ENCODE measurements at places on chromosomes 6 and 20.
A peak's percentile ranks its signal among the peaks of the same experiment; 100 is the strongest.

DNA sequence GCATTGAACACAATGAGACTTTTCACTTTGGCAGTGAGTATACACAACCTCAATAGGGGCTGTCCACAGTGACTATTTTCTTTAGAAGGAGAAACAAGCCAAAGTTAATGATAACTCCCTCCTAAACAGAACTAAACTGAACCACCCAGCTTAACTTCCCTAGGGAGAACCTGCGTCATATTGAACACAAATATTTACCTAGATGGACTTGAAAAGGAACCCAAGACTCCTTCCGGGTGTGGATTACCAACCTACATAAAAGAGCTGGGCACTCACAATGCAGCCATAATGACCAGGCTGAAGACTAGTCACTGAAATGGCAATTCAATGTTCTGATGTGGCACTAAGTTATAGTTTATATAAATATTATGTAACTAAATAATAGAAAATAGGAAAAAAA is 160.6 kb downstream of the IBTK start:
- DNase-seq = no peak

- no peak for DNase-seq
Measured at GRCh38 chr6:2977290-2977689, 5.9 kb upstream of the SERPINB6 start.

DNA sequence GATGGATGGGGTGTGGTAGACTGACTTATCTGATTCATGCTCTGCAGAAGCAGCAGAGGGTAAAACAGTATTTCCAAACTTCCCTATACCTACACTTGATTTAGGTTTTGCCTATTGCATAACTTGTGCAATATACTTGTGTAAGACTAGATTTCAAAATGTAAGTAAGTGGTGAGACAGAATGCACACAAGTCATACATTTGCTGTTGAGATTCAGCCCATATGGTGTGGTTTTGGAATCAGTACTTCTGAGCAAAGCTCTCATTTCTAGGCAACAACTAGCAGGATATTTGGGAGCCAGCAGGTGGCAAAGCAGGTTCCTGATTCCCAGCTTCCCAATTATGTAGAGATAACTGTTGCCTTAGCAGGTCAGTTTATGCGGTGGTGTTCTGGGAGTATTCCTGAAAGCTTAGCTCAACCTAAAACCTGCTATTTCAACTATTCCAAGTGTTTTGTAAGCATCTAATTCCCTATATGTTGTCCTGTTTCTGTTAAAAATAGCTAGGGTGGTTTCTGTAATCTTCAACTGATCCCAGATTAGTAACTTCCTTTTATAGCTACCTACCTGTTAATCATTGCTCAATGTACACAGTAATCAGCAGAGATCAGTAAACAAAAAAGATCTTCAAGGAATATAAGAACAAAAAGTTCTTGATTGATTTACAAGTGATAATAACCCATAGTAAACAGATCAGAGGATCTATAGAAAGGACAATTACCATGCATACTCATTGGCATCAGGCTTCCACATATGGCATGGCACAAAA is 8.5 kb upstream of the FABP7 start:
- DNase-seq = peak; percentile 25

DNA sequence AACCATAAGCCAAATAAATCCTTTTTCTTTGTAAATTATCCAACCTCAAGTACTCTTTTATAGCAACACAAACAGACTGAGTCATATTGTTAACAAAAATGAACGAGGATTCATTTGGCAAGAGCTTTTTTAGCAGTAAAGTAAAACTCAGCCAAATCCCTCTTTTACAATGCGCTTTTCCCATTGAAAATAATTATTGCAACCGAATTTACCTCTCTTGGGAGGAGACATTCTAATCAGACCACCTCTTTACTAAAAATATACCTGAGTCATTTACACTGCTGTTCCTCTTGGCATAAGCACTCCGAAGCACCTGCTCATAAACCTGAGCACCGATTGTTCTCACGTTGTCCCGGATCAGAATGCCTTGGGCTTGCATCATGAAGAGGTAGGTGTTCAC is 57.4 kb downstream of the B4GALT5 start:
- no peak for DNase-seq

- DNase-seq = no peak
Measured at GRCh38 chr6:139186692-139187091, 51.8 kb downstream of the HECA start.

DNA sequence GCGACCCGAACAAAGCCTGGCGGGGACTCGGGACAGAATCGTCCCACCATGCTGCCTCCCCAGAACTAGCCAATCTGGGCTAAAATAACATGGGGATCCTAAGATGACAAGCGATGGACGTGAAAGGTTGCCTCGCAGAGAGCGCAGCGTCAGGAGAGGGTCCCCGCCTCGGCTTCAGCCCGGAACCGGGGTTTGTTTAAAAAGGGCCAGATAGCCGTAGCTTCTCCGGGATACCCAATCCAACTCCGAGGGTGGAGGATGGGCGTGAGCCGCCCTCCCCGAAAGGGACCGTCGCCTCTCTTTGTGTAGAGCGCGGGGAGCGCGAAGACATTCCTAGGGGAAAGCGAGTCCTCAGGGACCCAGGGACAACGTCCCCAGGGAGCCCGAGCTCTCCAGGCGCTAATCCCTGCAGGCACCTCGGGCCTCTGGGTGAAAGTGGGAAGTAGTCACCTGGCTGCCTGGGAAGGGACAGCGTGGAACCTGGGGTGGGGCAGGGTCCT is 643 bp downstream of the CD24 start:
- DNase-seq = peak; percentile 50

DNA sequence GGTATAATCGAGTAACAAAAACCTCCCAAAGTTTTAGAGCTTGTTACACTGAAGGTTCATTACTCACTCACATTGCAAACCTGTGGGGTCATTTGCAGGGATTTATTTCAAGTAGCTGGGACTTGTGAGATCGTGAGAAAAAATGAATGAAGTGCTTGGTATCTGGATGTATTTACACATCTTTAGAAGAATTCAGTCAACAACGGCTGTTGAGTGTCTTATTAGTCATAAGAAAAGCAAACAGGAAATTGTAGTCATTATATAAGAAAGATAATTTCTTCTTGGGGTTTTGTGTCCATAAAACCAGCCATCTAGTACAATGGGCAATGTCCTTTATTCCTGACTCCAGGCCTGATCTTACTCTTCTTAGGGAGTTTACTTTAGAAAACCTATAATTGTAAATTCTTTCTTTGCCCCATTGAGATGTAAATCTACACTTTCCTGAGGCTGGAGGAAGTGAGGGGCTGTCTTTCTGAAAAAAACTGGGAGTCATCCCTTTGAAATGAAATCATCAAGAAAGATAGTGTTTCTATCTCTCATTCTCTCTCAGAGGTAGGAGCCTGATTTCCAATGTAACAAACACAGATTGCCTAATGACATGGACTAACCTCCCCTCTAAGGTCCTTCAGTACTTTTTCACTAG is 202.5 kb upstream of the ASCC3 start:
- no peak for DNase-seq

GRCh38 chr6:6002005-6002847 is 4.5 kb downstream of the NRN1 start:
- DNase-seq = peak; percentile 51

- DNase-seq = no peak
Measured at GRCh38 chr20:51533291-51534172, 9.0 kb downstream of the NFATC2 start.
